CD4-positive, alpha-beta T cell (primary cell): ENCODE measurements at places on chromosomes 4 and X.

DNA sequence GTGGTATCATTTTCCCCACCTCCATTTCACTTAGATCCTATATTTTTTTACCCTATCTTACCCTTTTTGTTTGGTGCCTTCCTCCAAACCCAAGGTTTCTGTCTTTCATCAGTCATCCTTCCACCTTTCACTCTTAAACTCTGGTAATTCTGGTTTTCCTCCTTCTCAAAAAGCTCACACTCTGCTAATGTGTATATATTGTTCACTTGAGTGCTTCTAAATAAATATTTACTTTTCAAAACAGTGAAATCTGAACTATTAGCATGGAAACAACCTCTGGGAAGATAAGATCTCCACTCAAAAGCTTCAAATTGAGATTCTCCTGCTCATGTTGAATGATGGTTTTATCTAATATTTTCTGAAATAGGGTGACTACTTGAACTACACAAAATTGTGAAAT, 21.5 kb downstream of the XIAP start:
- no peak for DNase-seq

GRCh38 chr4:135120195-135120594, 918.6 kb upstream of the PABPC4L start:
- no peak for DNase-seq

DNA sequence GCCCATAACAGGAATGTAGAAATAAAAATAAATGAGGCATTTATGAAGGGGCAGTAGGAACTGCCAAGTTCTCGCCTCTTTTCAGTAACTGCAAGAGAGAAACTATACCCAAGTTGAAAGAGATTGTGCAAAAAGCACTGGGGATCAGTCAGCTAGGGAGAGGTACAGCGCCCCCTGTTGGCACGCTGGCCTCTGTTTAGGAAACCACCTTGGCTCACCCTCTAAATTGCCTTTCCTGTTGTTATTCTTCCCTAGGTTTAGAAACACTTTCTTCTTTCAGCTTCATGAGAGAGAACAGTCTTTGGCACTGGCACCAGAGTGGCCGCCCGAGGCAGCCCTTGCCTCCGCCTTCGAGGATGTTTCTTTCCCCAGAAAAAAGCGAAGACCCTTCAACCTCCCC, 348.5 kb downstream of the MID1IP1 start:
- peak; percentile 46 for DNase-seq

- no peak for DNase-seq
Measured at GRCh38 chr4:169236873-169237626, 33.7 kb downstream of the SH3RF1 start.

DNA sequence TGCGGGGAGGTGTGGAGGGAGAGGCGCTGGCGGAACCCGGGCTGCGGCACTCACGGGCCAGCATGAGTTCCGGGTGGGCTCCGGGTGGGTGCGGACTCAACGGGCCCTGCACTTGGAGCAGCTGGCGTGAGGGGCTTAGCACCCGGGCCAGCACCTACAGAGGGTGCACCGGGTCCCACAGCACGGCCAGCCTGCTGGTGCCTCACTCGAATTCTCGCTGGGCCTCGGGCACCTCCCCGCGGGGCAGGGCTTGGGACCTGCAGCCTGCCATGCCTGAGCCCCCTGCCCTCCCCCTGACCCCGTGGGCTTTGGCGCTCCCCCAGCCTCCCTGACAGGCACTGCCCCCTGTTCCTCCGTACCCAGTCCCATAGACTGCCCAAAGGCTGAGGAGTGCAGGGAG, 10.8 kb upstream of the CAMK2D start:
- DNase-seq = no peak

DNA sequence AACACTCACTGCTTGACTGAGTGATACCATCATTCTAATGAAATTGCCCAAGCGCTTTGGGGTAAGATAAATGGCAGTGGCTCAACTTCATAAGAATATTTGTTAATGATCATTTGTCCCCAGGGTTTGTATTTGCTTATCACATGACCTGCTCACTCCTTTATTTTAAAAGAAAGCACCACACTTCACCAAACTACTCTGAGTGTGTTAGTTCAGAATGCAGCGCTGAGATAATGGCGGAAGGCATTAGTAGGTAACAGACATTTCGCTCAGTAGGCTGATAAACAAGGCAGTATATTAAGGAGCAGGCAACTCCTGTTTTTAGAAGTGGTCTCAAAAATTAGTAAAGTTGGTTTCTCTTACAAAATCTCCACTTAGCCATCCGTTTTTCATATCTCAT, 1.6 kb downstream of the SNX25 start:
- DNase-seq = no peak

- no peak for DNase-seq
Measured at GRCh38 chr4:185730849-185731608, 81.0 kb downstream of the SORBS2 start.

DNA sequence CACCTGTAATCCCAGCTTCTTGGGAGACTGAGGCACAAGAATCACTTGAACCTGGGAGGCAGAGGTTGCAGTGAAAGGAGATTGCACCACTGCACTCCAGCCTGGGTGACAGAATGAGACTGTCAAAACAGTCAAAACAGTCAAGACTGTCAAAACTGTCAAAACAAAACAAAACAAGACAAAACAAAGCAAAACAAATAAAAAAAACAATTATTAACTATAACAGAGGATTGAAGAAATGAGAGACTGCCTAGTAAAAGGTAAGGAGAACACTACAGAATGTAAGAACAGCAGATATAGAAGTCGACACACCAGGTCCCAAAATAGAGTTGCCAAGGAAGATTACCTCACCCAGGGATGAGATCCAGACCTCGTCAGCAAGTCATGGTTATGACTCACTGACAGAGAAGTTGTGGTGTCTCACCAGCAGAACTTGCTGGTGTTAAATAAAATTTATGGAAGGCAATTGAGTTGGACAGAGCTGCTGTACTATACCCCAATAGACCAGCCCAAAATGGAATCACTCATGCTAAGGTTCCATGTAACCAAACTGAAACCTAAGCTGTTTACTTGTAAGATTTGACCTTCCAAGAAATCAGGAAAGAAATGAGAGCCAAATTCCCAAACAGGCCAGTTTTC, 32.1 kb upstream of the GK start:
- DNase-seq = no peak
